Kidney tubule cell (primary cell): ENCODE measurements at places on chromosomes 4 and X.
A peak's percentile ranks its signal among the peaks of the same experiment; 100 is the strongest.

- no peak for DNase-seq
These were observed 160.8 kb downstream of the NAA11 start for GRCh38 chr4:79164907-79165610.

- DNase-seq: peak; percentile 18
These were observed 117.3 kb downstream of the ENPP6 start for GRCh38 chr4:184100297-184100885.

- DNase-seq: peak; percentile 55
These were observed 25.1 kb downstream of the SETD7 start for GRCh38 chr4:139530833-139531427.

GRCh38 chr4:52507774-52508173 is 151.3 kb downstream of the USP46 start:
- DNase-seq: no peak

GRCh38 chrX:40936827-40937226 is 148.4 kb upstream of the USP9X start:
- DNase-seq: no peak

- DNase-seq: no peak
These were observed 224.1 kb downstream of the NLGN4X start for GRCh38 chrX:6004529-6004928.

DNA sequence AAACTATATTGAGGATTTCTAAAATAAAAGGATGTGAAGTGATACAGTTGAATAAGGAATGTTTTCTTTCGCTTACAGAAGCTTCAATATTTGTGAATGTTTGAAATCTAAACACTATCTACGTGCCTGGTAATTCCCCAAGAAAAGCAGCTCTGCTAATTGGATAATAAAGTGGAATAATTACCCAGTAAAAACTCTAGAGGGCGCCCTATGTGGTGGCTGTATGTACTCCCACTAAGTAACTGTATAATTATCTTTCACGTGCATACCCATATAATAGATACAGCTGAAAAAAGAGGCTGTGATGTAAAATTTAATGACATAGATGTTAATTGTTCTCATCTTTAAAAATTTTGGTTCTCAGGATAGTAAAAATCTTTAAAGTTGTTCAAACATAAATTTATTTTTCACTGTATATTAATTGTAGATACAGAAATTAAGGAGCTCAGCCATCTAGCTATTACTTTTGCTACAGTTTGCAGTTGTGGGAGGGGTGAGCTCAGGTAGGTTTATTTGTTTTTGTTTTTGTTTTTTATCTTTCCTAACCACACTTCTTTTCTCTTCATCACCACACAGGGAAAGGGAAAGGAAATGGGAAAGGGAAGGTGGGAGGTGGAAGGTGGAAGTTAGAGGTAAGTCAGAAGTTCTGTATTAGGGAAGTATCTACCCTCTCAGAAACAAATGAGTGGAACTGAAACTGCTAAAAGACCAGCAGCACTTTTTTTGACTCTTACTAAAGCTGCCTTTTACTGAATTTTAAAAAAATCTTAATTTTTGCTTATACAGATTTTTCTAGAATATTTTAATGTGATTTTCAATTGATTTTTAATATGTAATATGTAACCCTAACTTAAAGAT is 151.7 kb upstream of the RPS6KA6 start:
- peak; percentile 39 for DNase-seq

- peak; percentile 33 for DNase-seq
These were observed 16.5 kb downstream of the TMPRSS11E start for GRCh38 chr4:68463796-68464195.

DNA sequence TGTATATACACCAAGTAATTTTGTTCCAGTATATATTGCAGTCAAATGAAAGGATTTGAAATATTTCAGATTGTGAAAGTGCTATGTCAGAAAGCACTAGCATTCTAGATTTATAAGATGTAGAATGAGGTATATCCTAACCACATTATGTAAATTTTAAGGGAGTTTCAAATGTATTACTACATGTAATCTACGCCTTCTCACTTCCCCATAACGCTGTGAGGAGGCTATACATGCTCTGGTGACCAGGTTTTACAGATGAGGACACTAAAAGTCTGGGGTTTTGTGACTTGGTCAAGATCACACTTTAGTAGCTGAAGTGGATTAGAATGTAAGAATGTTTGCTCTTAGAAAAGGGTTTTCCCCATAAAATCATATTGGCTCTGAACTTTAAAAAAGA is 8.1 kb downstream of the ENPEP start:
- no peak for DNase-seq

DNA sequence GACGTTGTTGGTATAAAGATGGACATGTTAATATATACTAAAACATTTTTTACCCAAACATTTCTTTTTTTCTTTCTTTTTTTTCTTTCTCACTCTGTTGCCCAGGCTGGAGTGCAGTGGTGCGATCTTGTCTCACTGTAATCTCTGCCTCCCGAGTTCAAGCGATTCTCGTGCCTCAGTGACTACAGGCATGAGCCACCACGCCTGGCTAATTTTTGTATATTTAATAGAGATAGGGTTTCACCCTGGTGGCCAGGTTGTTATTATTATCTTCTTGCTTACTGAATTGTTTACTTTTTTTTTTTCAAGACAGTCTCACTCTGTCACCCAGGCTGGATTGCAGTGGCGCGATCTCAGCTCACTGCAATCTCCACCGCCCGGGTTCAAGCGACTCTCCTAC is 68.8 kb downstream of the HOPX start:
- peak; percentile 63 for DNase-seq

GRCh38 chr4:123248085-123248659 is 148.4 kb upstream of the SPRY1 start:
- no peak for DNase-seq

DNA sequence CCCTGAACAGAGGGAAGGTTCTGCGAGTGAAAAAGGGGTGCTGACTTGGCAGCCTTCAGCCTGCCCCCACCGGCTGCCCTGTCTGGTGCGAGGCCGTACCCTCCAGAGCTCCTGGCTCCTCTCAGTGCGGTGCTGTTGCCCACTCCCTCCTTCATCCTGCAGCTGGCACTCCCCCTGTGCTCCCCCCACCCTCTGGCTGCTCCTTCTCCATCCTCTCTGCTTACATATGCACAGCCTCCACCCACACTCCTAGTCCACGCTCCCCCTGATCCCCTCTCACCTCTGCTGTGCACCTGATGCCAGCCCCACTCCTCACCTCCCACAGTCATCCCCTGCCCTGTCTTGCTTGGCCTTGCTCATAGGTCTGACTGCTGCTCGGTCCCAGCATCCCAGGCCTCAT is 9.9 kb downstream of the MAN2B2 start:
- no peak for DNase-seq

GRCh38 chr4:158788516-158788915 is 19.7 kb downstream of the FNIP2 start:
- no peak for DNase-seq

DNA sequence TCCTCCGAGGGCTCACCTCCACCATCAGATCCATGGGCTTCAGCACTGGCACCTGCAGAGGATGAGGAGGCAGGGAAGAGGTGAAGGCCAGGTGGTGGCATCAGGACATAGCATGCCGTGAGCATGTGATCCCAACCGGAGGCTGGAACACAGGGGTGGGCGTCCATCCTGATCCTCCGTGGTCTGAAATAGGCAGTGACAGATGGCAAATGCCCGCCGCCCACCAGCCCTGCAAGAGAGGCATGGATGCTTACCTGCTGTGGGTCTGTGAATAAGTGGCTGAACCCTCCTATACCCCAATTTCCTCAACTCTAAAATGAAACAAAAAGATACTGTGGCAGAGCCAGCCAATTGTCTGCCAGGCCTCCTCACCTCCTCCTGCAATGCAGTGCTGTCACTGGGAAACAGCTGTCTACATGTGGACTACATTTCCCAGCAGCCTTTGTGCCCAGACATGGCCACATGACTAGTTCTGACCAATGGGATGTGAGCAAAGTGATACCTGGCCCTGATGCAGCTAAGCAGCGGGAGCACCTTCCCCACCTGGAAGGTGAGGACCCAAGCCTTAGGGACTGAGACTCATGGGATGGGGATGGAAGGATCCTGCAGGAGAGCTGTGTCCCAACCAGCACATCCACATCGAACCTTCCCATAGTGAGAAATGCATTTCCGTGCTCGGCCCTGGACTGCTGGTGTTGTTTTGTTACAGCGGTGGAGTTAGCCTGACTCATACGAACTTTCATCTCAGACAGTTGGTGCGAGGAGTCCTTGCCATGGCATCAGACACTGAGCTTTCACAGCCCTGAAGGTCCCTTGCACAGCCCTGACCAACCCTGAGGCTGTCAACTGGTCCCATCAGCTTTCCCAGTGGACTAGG is 99.5 kb downstream of the PPP2R2C start:
- peak; percentile 47 for DNase-seq

DNA sequence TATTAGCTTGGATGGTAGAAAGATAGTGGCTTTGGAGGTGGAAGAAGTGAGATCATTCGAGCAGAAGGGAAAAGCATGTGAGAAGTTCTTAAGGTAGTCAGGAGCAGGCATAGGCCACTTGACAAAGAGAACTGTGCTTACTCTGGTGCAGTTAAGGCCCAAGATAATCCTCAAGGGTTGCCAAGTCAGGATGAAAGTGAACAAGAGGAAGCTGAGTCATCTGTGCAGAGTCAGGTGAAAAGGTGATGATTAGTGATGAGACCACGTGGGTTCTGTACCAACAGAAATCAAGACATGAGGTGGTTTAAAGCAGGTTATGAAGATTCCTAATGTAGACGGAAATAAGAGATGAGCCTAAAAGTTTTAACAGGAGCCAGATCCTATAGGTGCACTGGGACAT is 369.8 kb downstream of the DTHD1 start:
- DNase-seq: peak; percentile 45

GRCh38 chr4:158162631-158163030 is 10.2 kb downstream of the GASK1B start:
- DNase-seq: peak; percentile 87

- no peak for DNase-seq
These were observed 132.6 kb downstream of the INPP4B start for GRCh38 chr4:142713282-142714030.

GRCh38 chrX:73831500-73831899 is 268.5 kb downstream of the CHIC1 start:
- DNase-seq: no peak

- DNase-seq: no peak
These were observed 1.4 kb downstream of the SPON2 start for GRCh38 chr4:1170976-1171310.

GRCh38 chr4:109263721-109264120 is 38.7 kb downstream of the COL25A1 start:
- DNase-seq: no peak

DNA sequence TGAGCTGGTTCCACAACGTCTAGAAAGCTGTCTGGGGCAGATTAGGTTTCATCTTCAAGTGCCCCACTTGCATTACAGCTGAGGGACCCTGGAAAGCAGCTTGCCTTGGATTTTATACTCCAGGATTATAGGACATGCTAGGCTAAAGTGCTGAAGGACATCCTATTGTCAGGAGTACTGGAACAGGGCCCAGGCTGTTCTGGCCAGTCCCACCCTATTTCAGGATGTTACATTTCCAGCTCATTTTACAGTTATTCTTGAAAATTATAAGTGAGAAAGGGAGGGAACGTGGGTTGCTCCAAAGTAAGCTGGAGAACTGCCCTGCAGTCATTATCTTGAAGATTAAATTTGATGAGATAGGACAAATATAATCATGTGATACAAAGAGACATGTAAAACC is 71.0 kb upstream of the UGT8 start:
- DNase-seq: no peak

GRCh38 chr4:1247864-1248244 is 1.1 kb downstream of the CTBP1 start:
- DNase-seq: no peak

DNA sequence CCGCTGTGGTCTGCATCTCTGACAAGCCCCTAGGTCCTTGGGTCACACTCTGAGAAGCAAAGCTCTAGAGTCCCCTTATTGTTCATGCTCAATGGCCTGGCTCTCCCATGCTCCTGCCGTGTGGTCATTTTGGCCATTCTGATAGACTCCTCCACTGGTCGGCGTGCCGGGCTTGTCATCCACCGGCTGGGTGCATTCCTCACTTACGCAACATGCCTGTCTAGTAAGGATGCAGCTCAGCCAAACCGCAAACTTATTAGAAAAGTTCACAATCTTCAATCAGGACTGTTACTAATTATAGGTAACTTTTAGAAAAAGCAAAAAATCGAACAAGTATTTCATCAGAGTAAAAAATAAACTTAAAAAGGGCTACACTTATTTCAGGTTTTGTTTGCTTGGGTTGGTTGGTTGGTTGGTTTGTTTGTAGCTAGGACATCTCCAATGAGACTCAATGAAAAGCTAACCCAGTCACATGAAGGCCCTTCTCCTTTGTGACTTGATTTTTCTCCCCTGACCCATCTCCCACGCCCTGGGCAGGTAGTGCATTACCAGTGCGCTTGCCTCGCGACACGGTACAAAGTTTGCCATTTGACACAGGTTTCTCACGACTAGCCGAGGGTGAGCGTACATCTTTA is 41.0 kb downstream of the IRF2 start:
- DNase-seq: no peak

GRCh38 chr4:81930506-81931238 is 443.1 kb downstream of the HNRNPD start:
- no peak for DNase-seq

GRCh38 chr4:155603360-155603891 is 63.2 kb upstream of the GUCY1A1 start:
- no peak for DNase-seq

DNA sequence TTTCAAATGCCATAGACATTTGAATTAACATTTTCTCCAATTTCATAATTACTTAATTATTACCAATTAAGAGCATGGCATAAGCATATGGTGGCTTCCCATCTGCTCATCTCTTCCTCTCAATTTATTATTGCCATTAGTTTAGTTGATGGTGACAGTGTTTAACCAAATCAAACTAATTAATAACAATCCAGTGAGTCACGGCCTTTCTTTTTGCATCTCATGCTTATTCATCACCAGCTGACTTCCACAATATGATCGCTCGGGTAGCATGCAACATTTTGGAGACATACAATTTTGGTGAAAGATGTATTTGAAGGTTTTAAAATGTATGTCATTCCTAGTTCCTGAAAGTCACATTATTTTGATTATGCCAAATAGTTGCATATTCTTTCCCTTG is 172.8 kb upstream of the TACR3 start:
- DNase-seq: no peak
